ENCODE measurements at places on chromosomes 4 and X. TPM values are rescaled to one million over a fixed set of nuclear protein-coding genes. Genes with fewer than 3 reads are reported as not detected.

DNA sequence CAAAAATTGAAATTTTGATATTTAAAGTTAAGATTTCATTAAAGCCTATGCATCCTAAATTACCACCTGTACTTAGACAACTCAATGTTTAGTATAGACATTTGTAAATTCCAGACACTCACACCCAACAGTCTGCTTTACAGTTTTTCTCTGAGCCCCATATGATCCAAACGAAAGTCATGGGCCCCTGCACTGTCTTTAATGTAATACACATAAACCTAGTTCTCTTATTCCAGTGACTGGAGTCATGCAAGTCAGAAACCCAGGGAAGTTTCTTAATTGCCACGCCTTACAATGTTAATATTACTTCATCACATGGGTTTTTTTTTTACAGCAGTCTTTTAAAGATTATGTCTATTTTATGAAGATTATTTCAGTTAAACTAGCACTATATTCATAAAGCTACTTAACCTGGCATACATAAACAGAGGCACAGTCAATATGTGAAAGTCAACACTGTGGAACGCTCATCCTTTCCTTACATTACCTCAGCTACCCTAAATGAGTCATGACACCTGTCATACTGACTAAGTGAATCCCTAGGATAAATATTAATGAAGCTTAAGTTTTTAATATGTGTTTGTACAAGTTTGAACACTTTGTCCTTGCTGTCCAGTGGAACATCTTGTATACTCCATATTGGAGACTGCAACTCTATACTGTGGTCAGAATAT, 67.7 kb upstream of the H2AZ1 start:
- DNase-seq = no peak

Gene SPACA5
- not detected for total RNA-seq

Gene PDHA1
- 75.3 TPM for total RNA-seq

Gene GLRA3
- total RNA-seq = 5.0 TPM

GRCh38 chrX:67342138-67342537, 201.7 kb upstream of the AR start:
- no peak for DNase-seq

DNA sequence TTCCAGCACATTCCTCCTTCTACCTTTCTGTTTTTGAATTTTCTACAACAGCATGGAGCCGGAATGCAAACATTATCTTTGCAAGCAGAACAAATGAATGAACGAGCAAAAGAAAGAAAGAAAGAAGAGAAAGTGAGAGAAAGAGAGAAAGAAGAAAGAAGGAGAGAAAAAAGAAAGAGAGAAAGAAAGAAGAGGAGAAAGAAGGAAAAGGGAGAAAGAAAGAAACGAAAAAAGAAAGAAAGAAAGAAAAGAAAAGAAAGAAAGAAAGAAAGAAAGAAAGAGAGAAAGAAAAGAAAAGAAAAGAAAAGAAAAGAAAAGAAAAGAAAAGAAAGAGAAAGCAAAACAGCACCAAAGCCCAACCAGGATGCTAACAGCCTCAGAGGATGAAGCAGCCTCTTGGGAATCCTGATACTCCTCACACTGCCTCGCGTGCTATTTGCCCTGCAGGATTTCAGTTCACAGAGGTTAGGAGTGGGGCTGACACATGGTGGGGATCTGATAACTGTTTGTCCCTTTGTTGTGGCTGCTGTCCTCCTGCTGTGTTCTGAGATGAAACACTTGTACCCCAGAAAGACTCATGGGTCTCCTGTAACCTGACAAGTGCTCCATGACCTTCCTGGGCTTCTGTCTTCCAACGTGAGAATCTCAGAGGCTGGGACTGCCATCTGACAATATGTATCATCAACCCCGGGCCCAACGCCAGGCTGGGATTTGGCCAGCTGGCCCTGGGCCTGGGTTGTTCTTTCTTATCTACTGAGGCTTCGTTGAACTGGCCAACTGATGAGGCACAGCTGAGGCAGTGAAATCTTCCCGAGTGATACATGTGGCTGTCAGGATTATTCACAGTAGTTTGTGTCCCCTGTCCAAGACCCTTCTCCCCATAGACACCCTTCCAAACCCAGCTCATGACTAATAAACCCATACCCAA, 61.0 kb downstream of the SEPSECS start:
- DNase-seq = no peak

- no peak for DNase-seq
These were observed 68.7 kb upstream of the AFAP1 start for GRCh38 chr4:8008391-8008790.

DNA sequence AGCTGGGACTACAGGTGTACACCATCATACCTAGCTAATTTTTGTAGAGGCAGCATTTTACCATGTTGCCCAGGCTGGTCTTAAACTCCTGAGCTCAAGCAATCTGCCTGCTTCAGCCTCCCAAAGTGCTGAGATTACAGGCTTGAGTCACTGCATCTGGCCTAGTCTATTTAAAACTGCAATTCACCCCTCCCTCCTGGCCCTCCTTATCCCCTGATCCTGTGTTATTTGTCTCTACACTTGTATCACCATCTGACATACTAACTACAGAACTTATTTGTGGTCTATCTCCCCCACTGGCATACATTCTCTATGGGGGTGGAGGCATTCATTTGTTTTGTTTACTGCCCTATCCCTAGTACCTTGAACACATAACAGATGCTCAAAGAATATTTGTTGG, 23.7 kb downstream of the CC2D2A start:
- no peak for DNase-seq

GRCh38 chrX:97074400-97074799, 190.7 kb downstream of the RPA4 start:
- DNase-seq = no peak

DNA sequence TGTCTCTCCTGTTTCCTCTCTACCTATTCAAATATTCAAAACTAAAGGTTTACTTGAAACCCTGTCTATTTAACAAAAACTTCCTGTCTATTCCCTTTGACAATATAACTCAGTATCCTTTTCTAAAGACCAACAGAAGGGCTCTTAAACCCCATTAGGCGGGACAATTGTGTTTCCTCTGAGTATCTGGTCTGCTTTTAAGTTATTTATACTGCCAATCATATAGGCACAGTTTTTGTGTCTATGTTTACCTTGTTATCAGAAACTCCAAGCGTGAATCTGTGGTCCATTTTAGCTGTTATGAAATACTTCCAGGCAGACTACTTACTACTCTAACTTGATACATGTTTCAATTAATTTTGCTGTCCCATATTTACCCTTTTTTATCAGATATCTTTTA, 350.0 kb upstream of the CTSO start:
- no peak for DNase-seq

DNA sequence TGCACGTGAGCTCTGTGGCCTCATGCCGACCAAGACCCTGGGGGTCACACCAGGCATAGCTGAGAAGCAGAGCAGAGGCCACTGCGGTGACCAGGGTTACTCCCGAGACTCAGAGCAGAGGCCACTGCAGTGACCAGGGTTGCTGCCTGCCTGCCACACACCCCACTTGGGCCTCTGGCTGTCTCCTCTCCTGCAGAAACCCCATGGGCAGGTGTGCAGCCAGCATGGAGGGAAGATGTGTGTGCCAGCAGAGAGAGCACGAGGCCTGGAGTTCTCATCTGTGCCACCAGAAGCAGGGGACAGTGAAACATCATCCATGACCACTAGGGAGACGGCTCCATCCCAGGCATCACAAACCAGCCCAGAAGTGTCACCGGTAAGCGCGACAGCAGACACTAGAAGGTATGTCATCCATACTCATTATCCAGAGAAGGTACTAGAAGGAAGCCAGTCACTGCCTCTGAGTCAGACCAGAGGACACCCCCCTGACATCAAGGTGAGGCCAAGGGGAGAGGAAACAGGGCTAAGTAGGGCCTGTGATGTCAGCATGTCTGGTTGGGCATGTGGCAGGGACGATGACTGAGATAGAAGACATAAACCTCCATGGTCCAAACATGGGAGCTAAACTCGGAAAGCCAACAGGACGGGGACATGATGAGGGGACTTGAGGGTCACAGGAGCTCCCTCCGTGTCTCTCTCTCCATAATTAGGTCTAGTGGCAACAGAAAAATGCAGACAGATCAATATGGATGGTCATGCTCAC, 24.2 kb upstream of the SPON2 start:
- DNase-seq = no peak

DNA sequence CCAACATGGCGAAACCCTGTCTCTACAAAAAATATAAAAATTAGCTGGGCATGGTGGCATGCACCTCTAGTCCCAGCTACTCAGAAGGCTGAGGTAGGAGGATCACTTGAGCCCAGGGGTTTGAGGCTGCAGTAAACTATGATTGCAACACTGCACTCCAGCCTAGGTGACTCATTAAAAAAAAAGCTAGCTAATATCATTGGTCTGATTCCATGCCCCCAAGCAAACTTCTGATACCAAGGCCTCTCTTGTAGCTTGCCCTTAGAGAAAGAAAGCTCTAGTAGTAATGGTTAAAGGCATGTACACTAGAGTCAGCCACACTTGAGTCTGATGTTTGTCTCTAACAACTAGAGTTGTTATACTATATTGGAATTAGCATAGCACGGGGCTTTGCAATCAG, 32.6 kb upstream of the PHF8 start:
- no peak for DNase-seq

DNA sequence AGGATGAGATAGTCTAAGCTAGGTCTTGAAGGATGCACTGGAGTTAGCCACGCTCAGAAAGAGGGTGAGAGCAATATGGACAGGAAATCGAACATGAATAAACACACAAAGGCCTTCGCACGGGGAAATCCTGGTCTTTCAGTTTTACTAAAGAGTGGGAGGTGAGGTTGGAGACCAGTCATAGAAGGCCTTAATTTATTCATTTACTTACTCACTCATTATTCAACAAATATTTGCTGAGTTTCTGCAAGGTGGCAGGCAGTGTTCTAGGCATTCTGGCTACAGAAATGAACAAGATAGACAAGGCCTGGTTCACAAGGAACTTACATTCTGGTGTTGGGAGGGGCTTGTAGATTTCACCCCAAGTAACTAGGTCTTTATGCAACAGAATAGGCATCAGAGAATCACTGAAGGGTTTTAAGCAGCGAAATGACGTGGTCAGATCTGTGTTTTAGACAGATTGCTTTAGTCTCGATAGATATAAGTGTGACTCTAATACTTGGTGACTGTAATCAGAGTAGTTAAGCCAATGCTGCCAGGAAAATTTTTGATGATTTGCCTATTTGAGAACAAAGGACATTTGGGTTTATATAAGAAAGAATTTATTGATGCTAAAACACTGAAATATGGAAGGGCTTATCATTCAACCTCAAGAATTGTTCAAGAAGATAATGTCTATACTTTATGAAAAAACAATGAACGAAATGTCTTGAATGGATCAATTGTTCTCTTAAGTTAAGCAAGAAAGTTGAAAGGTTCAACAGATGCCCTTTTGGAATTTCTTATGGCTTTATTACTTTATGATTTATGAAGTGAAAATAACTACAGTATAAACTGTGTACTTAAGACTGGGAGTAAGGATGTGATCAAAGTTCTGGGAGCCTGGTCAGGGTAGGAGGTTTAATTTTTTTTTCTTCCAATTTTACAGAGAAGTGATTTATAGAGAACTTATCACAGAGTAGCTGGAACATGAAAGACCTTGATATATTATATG, 184.4 kb upstream of the CASK start:
- no peak for DNase-seq

Gene CYP4V2
- 7.2 TPM for total RNA-seq

- DNase-seq = no peak
These were observed 89.3 kb upstream of the STX18 start for GRCh38 chr4:4631150-4631549.
